ENCODE measurements at places on chromosomes 11 and 22.

- DNase-seq = peak; percentile 11
Measured at GRCh38 chr11:114367244-114367957, 32.9 kb downstream of the C11orf71 start.

- DNase-seq = peak; percentile 98
Measured at GRCh38 chr11:57072640-57073039, 83.9 kb downstream of the OR5AK2 start.

DNA sequence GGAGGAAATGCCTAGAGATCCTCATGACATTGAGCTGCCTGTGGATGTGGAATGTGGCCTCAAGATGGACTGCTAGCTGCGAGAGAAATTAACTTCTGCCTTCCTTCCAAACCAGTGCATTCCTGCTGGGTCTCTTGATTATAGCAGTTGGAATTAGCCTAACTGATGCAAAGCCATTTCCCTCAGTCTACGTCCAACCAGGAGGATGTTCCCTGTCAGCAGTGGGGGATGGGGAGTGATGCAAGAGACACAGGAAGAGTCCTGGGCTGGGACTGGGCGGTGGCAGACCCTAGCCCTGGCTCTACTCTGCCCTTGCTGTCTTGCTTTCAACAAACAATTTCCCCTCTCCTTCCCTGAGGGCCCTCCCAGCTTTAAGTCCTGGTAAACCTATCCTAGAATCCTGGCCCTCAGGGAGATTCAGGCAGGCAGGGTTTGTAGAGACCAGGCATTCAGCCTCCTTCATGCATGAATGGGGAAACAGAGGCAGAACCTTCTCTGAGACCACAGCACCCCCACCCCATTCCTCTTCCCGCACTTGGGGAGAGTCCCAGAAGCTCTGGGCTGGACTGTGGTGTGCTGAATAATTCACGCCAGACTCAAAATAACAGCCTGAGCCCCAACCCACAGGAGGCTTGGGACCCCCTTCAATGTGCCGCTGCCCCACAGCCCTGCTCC lies 17.0 kb downstream of the C11orf96 start:
- no peak for DNase-seq

DNA sequence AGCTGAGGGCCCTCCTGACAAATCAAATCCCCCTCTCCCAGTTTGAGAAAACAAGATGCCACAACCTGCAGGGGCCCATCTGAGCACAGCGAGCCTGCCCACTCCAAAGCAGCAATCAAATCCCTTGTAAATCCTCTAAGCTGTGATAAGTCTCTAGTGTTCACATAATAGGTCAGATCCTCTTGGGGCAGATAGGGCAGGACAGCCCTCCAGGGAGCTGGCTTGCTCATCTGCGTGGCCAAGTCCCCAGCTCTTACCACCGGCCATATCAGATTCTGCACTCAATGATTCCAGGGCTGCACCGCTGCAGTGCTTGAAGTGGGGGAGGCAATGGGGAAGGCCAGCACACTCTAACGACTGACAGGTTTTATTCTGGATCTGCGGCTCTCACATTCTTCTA lies 29.6 kb upstream of the FLI1 start:
- no peak for DNase-seq

DNA sequence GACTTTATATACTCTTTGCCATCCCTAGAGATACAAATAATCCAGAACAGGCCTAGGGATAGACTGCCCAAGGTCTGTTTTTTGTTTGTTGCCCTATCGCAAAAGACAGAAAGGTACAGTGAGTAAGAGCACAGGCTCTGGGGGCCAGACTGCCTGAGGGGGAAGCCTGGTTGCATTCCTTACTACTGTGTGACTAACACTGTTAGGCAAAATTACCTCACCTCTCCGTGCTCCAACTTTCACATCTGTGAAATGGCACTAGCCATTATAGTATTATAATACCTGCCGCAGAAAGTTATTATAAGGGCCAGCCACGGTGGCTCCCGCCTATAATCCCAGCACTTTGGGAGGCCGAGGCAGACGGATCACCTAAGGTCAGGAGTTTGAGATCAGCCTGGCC lies 14.5 kb downstream of the SLC35F2 start:
- DNase-seq = peak; percentile 71

DNA sequence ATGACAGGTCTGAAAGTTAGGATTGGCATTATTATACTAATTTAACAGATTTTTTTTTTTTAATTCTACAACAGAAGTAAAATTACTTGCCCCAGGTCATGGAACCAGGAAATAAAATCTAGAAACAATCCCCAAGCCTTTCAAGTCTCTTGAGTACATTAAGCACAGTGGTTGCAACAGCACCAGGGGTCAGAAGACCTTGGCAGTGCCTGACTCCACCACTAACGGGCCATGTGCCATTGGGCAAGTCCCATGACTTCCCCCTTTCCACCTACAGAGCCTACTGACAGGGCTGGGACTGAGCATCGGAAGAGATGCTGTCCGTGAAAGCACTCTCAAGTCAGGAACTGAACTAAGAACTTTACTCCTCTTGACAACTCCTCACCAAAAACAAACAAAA lies 98.6 kb upstream of the AKIP1 start:
- DNase-seq = peak; percentile 64

DNA sequence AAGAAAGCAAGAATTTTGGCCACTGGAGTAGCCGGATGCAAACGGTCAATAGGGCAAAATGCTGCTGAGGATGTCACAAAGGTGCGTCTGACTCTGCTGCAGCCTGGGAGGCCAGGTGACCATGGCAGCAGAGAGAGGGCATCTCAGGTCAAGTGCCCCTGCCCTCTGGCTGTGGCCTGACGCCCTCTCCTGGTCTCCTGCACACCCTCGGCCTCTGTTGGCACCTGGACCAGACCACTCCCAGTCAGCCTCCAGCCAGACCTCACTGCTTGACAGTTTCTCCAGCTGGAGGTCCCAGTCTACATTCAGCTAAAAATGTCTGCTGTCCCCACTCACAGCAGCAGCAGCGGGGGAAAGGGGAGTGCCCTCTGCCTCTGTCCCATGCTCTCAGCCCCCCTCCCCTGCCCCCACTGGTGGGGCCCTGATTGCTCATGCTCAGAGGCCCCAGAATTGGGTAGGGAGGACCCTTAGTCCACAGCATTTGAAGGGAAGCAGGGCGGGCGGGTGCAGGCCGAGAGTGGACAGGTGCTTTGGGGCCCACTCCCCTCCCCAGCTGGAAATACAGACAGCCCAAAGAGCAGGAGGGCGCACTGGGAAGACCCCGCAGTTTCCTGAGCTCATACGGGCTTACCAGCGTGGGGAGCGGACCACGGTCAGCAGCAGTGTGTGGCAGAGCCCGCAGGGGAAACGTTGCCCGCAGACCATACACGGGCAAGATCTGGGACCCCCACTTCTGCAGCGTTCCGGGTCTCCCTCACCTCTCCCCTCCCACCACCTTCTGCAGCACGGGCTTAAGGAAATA lies 1.6 kb upstream of the BRSK2 start:
- no peak for DNase-seq

DNA sequence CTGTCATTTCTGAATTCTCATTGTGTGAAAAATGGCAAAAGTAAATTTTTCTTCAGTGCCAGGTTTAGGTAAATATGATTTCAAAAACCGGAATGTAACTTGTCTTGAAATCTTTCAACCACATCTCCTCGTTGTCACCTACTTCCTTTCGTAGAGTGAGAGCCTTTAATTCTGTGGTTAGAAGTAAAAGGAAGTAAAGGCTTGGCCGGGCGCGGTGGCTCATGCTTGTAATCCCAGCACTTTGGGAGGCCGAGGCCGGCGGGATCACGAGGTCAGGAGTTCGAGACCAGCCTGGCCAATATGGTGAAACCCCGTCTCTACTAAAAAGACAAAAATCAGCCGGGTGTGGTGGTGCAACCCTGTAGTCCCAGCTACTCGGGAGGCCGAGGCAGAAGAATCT lies 29.8 kb downstream of the SGSM3 start:
- no peak for DNase-seq

DNA sequence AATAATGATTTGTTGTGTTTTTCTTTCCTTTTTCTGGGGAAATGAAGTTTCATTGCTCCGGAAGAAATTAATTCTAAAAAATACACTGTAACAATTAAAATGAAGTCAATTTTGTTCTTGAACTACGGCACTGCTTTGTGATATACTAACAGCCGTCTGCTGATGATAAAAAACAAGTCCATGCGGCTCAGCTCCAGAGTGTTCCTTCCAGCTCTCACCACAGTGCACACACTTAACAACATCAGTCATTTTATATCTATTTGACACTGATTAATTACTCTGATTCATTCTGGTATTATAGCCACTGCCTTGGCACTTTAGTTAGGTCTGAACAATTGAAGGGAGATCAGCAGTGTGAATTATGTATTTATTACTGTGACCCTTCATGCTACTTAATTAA lies 97.4 kb upstream of the SLC6A5 start:
- no peak for DNase-seq

- DNase-seq = no peak
Measured at GRCh38 chr22:22810471-22810870, 77.1 kb upstream of the IGLL5 start.

DNA sequence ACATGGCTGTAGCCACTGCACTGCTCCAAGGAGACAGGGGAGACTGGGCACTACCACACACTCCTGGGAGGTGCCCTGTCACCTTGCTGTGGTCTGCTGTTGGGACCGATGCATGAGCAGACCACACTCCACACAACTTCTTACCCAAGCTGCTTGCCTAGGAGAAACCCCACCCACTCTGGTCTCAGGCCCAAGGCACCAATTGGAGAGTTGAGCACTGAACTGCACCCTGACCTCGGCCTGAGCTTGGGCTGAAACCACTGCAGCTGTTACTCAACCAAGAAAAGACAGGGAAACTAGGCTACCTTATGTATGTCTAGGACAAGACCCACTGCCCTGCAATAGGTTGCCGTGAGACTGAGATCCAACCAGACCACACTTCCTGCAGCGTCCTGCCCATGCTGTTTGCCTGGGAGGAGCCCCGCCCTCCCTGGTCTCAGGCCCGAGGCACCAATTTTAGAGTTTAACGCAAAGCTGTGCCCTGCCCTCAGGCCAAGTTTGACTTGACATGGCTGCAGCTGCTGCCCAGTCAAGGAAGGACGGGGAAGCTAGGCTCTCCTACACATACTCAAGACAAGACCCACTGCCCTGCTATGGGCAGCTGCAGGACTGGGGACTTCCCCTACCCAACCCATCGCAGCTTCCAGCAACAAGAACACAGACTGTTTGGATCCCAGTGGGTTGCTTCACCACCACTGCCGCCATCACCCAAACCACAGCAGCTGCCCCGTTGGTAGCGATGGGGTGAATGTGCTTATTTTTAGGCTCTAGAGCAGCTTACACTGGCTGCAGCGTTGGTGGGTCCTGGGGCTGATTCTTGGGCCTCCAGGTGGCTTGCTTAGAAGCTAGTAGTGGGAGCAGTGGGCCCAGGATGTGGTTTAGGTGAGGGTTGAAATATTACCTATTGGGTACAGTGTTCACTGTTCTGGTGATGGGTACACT lies 66.8 kb downstream of the BRD1 start:
- DNase-seq = no peak

- no peak for DNase-seq
Measured at GRCh38 chr11:92682952-92683351, 286.5 kb upstream of the MTNR1B start.

DNA sequence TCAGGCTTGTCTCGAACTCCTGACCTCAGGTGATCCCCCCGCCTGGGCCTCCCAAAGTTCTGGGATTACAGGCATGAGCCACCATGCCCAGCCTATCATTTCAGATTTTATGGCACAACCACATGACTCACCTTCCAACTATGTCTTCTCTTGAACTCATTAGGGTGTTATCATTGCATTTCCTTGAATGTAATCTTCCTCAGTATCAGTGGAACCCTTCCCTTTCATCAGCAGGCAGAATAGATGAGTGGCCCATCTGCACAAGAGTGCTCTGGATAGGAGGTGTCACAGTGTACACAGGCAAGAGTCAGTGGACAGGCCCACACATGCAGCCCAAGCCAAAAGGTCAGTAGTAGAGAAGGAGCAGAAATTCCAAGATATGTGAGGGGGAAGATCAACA lies 29.1 kb upstream of the AQP11 start:
- DNase-seq = peak; percentile 68

DNA sequence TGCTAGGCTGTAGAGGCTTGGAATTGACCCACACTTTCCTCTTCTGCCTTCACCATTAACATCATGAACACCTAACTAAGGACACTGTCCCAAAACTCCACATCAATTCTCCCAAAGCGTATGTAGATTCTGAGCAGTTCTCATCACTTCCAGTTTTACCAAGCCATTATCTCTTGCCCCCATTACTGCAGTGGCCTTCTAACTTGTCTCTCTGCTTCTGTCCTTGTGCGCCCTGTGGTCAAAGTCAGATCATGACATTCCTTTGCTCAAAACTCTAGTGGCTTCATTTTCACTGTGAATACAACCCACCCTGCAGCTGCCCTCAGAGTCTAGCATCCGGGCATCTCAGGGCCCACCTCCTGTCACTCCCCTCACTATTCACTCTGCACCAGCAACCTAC lies 13.1 kb upstream of the TOP3B start:
- DNase-seq = no peak

- DNase-seq = no peak
Measured at GRCh38 chr11:126466236-126467045, 111.0 kb downstream of the ST3GAL4 start.

GRCh38 chr11:35511666-35512065 lies 13.8 kb downstream of the PAMR1 start:
- DNase-seq = peak; percentile 78

DNA sequence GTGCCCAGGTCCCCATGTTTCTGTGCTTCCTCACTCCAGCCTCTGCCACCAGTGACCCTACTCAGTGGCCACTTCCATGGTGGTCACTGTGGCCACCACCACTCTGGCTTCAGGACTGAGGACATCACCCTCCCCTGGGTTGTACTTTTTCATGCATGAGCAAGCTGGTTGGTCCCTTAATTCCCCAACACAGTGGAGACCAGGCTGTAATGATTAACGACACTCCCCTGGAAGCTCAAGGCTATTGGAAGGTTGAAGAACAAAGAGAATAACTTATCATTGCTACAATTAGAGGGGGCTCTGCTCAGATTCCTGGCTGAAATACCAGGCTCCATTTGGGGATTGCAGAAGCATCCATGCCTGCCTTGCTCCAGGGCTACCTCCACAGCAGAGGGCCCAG lies 10.5 kb downstream of the PLAAT4 start:
- no peak for DNase-seq

- peak; percentile 9 for DNase-seq
Measured at GRCh38 chr11:130771708-130772107, 144.6 kb downstream of the SNX19 start.

- DNase-seq = peak; percentile 45
Measured at GRCh38 chr11:12008790-12009616, 577 bp upstream of the DKK3 start.

DNA sequence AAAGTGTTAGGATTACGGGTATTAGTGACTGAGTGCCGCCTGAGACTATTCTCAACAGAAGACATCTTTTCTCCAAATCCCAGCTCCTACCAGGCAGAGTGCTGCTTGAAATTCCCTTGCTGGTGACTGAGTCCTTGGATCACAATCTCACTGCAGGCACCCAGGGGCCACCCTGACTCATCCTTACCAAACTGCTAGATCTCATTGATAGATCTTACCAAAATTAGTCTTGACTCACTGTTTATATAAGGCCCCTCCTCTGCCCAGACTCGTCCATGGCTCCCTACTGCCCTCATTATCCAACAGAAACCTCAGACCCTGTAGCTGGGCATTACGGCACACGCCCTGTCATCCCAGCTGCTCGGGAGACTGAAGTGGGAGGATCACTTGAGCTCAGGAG lies 14.7 kb downstream of the TBC1D10A start:
- DNase-seq = peak; percentile 67

Data from iris pigment epithelial cell (primary cell).